ENCODE measurements at places on chromosomes 2 and 18.

DNA sequence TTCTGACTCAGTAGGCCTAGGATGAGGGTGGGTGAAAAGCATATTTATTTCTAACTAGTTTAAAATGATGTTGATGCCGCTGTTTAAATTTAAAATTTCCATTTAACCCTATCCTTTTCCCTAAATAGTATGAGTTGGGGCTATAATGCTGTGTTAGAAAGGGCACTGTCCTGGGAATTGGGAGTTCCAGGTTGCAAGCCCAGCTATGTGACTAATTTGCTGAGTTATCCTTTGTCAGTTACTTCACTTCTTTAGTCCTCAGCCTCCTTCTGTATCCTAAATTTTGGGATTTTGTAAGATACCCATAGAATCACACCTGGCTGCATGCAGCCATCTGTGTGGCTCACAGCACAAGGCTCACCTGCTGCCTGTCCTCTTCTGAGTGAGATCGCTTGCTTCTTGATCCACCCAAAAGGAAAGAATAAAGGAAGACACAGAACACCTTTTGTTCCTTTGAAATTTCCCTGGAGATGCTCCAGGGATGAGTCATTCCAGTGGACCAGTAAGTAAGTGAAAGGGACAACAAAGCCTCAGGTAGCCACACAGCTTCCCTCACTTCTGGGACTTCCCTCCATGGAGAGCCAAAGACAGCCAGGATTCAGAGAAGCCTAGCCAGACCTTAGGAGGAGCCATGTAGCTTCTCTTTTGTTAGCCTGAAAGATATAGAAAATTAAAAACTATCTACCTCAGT is 97.2 kb downstream of the DTNA start:
- DNase-seq = no peak

GRCh38 chr2:168678153-168678853 is 124.1 kb upstream of the NOSTRIN start:
- DNase-seq = no peak

DNA sequence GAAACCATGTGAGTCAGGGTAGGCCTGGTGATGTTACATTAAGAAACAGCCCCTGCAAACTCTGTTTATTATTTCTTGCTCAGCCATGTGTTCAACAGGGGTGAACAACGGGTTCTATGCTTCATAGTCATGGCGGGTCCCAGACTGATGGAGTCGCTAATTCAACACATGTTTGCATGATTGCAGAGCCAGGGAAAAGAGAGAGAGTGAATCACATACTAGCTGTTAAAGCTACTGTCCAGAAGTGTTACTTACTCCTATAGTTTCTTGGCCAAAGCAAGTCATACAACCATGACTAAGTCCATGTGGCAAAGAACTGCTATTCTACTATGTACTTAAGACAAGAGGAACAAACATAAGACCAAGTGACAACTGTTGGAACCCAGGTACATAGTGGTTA is 241.2 kb upstream of the SKOR2 start:
- DNase-seq = no peak

DNA sequence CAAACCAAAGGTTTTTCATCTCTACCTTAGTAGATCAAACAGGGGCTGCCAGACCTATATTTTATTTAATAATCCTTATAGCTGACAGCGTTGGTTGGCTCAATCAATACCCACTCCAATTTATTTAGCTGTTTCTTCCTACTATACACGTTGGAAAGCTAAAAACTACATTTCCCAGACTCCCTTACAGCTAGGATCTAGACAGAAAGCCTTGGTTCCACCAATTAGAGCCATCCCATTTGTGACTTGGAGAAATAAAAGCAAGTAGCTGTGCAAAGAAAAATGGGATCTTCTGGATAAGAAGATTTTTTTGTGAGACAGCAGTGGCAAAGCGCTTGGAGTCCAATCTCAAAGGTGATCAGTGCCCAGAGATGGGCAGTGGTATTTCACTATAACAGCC is 331.3 kb upstream of the MEIS1 start:
- no peak for DNase-seq

GRCh38 chr2:130920415-130921163 is 83.9 kb downstream of the ARHGEF4 start:
- DNase-seq = peak; percentile 34

- DNase-seq = peak; percentile 26
These were observed 41.4 kb upstream of the ITGB6 start for GRCh38 chr2:160241251-160242137.

- DNase-seq = no peak
These were observed 38.6 kb downstream of the SLC25A12 start for GRCh38 chr2:171855401-171855800.

- DNase-seq = no peak
These were observed 174.9 kb downstream of the SEPTIN10 start for GRCh38 chr2:109438773-109439389.

- no peak for DNase-seq
These were observed 97.0 kb downstream of the NEB start for GRCh38 chr2:151637271-151637781.

DNA sequence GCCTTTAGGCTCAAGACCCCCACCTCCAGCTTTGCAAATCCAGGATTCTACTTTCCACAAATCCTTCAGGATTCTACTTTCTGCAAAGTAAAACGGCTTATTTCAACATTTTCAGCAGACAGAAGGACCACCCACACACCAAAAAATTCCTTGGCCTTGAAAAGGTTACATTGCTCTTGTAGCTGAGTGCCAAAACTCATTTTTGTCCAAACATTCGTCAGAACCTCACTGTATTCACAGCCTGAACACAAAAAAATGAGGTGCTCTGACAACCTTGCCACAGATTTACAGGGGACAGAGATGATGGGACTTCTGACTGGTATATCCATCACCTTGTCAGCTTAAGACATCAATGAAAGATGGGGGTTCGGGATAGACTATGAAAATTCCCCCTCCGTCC is 63.0 kb upstream of the COX7A2L start:
- no peak for DNase-seq

DNA sequence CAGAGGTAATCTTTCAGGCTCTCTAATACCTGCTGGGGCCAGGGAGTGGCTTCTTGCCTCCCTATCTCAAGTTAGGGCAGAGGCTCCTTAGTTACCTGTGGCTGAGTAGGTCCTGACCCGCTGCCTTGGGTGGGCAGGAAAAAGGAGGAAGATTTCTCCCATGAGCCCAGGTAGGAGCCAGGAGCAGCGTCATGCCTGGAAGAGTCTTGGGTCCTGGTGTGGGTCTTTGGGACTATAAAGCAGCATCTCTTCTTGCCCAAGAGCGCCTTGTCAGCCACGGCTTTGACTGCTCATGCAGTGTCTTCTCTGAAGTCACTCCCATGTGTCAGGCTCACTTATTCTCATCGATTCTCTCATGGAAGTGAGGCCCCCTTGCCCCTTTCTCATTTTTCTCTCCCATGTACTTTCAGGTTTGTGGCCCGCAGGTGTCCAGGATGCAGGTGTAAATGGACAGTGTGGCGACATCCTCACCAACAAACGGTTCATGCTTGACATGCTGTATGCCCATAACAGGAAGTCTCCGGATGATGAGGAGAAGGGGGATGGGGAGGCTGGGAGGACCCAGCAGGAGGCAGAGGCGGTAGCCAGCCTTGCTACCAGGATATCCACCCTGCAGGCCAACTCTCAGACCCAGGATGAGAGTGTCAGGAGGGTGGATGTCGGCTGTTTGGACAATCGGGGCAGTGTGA is 111.2 kb downstream of the TPGS2 start:
- no peak for DNase-seq
